ENCODE measurements at places on chromosomes 1 and 21.

DNA sequence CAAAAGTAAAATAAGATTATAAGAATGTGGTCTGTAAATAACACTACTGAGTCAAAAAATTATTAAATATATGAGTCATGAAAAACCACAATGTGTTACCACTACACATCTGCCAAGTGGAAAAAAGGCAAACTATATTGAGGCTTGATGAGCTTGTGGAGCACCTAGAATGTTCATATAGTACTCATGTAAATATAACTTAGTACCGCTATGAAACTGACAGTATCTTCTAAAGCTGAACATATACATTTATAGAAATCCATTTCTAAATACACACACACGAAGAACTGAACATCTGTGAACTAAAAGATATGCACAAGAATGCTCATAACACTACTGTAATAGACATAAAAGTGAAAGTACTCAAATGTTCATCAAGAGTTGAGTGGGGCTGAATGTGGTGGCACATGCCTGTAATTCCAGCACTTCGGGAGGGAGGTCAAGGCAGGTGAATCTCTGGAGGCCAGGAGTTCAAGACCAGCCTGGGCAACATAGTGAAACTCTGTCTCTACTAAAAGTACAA is 18.5 kb upstream of the GBP3 start:
- DNase-seq, result no peak

DNA sequence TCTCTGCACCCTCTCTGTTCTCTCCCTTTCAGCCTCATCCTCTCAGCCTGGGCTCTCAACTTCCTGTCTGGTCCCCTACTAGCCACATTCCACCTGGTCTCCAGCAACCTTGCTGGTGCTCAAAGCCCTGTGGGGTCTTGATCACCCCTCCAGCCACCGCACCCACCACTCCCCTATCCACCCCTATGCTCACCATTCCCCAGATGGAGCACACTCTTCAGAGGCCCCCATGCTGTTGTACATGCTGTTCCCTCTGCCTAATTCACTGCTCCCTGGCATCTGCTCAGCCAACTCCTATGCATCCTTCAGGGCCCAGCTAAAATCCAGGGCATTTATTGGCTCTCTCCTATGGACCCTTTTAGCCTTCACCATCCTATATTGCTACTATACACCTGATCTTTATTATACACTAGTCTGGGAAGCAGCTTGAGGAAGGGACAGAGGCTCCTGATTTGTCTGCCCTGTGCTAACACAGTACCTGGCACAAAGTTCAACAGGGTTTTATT is 81.0 kb downstream of the GLIS1 start:
- no peak for DNase-seq

GRCh38 chr1:156794506-156795373 is 21.9 kb downstream of the SH2D2A start:
- peak; percentile 28 for DNase-seq

DNA sequence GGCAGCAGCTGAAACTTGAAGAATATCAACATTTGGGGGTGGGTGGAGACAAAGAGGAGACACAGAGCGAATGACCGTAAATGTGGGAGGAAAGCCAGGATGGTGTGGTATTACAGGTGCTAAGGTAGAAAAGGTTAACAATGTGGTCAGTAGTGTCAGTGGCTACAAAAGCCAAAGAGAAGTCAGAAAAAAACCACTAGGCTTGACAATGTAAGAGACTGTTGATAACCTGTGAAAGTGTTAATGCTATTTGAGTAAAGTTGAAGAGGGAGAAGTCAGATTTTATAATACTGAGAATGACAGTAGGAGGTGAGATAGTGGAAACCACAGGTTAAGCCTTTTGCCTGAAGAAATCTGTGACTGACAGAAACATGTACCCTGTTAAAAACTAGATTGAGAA is 120.8 kb downstream of the CLEC20A start:
- DNase-seq, result no peak

DNA sequence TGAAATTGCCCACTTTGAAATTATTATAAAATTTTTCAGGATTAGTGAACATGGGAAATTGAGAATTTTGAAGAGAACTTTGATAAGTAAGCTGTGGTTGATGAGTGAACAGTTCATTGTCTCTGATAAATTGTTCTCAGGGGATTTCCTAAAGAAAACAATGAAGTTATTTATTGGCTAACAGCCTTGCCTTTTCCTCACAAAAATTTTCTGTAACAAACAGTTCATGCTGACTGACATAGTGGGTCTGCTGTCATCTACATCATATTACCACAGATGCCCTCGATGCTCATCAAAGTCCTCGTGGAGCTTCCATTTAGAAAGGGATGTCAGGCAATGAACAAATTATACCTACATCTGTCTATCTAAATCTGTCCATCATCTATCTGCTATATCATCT is 113.4 kb downstream of the PTBP2 start:
- no peak for DNase-seq

GRCh38 chr1:117608115-117608615 is 2.3 kb downstream of the TENT5C start:
- DNase-seq, result no peak

DNA sequence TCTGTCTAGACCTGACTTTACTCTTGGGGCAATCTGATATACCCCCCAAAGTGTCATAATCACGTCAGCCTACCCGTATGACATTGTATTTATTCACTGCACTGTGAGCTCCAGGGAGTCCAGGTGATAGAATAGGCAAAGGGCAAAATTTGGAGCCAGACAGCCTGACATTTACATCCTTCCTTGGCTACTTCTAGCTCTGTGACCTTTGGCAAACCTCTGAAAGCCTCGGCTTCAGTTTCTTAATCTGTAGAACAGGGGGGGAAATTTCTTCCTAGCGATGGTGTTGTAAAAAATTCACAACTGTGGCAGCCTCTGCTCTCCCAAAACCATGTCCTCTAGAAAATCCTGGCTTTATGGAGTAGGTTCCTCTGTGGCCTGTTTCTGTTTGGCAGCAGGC is 240.9 kb downstream of the KIF26B start:
- DNase-seq, result no peak

DNA sequence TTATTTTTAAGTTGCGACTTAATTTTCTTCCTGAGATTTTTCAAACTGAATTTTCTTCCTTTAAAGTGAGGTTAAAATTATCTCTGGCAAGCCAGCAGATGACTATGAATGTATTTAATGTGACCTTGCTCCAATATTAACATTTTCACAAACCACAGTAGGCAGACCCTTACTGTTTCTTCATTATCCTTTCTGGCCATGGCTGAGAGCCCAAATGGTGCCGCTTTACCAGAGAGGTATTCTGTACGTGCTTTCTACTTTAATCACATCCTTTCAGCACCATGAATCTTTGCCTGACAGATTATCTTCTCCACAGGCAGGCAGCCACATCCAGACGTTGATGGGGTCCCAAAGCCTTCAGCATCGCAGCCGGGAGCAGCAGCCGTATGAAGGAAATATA is 129.6 kb downstream of the LRRC40 start:
- DNase-seq, result no peak

DNA sequence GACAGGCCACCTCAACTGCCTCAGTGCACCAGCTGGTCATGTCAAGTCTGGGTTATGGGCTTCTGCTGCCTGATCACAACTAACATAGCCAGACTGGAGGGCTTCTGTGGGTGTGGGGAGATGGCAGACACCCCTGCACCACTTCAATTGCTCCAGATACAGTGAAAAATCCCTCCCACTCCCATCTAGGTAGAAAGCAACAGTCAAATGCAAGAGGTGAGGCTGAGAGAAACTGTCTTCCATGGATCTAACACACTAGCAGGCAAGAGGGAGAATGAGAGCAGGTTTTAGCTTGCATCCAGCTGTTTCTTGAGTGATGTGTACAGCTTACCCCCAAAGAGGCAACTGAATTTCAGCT is 10.8 kb downstream of the KCNA2 start:
- no peak for DNase-seq

GRCh38 chr1:47724432-47724999 is 272.7 kb downstream of the TRABD2B start:
- DNase-seq, result no peak

DNA sequence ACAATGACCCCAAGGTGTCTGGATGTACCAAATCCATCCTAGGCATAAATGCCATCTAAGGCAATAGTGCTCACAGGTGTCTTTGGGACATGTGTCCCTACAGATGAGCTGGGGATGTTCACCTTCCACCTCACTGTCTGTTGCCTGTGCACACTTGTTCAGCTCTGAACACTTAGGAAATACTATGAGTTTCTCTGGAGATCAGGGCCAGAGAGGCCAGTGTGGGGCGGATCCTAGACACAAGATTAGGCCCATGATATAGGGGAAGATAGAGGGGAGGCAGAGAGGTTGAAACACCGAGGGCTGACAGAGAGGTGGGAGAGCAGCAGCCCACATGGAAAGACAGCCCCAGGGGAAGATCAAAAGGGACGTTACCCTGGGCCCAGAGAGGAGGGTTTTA is 25.6 kb downstream of the C1orf116 start:
- DNase-seq, result no peak

GRCh38 chr1:212589446-212589845 is 19.1 kb upstream of the ATF3 start:
- DNase-seq, result no peak

- no peak for DNase-seq
These were observed 42.9 kb downstream of the HSPG2 start for GRCh38 chr1:21894034-21894881.

DNA sequence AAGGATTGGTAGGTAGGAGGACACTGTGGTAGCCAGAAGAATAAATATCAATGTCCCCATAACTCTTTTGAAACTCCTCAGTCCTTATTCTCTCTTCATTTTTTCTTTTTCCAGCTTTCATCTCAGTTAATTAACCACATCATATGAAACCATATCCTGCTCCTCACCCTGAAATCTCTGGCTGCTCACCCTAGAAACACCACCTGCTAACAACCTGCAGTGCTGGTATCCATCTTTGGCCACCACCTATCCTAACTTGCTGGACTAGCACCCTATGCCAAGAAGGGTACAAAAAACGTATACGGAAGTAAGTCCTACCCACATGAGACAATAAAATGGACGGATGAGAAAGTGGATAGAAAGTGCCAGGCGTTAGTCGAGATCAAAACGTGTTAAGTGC is 13.7 kb upstream of the DPYD start:
- DNase-seq, result no peak

GRCh38 chr1:203121186-203122015 is 6.1 kb upstream of the ADORA1 start:
- no peak for DNase-seq

DNA sequence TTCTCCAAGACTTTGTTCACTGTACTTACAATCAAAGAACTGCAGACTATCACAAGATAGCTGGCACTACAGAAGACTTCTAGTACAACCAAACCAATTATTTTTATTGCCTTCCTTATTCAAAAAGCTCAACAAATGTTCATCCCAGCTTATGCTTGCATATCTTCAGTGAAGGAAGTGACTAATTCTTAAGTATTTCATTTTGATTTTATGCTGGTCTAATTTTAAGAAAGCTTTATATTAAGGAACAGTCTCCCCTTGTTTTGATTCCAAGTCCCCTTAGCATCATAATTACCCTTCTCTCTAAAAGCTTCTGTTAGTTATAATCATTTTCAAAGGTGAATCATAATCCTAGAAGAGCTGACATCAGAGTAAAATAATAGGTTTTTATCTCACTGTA is 132.9 kb downstream of the LRRIQ3 start:
- DNase-seq, result no peak

DNA sequence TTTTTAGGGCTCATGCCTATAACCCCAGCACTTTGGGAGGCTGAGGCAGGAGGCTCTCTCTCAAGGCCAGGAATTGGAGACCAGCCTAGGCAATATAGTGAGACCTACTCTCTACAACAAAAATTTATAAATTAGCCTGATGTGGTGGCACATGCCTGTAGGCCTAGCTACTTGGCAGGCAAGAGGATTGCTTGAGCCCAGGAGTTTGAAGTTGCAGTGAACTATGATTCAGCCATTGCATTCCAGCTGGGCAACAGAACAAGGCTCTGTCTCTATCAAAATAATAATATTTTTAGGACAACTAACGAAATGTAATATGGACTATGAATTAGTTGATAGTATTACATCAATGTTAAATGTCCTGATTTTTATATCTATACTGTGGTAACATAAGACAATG is 68.8 kb upstream of the ARID1A start:
- DNase-seq, result no peak

DNA sequence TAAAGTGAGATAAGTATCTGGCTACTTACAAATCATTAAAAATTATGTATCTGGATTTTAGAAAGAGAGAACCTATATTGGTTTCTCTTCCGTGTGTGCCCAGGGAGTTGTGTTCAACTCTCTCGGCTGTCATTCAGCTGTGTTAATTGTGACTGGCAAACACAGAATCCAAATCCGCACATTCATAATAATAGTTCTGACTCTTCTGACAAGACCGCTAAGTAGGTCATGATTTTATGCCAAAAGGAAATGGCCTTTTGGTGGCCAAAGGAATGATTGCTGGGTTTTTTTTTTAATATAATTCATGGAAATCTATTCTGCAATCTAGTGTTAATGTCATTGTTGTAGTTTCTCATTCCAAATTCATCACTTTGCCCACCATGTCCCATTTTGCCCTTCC is 110.7 kb downstream of the AK5 start:
- DNase-seq, result no peak

GRCh38 chr1:2590233-2591141 is 3.9 kb downstream of the PRXL2B start:
- peak; percentile 64 for DNase-seq

- DNase-seq, result peak; percentile 88
These were observed 21.1 kb downstream of the KIF17 start for GRCh38 chr1:20696397-20697333.

- DNase-seq, result no peak
These were observed 52.9 kb downstream of the OSBPL9 start for GRCh38 chr1:51669816-51670215.

DNA sequence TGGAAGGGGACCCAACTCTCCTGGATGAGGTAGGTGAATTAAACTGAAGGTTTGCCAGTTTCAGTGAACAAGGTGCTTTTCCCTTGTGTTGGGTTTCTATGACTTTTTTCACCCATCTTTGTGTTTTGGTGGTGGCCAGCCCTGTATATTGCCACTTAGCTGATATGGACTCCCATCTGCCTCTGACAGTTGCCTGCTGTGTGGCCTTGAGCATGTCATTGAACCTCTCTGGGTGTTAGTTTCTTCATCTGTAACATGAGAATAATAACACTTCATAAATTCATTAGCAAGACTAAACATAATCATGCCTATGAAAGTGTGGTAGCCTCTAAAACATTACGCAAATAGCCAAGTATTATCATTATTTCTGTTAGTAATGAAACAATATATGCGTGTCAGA is 141.7 kb downstream of the PBX1 start:
- no peak for DNase-seq
